ENCODE measurements at places on chromosomes 7 and 10.

DNA sequence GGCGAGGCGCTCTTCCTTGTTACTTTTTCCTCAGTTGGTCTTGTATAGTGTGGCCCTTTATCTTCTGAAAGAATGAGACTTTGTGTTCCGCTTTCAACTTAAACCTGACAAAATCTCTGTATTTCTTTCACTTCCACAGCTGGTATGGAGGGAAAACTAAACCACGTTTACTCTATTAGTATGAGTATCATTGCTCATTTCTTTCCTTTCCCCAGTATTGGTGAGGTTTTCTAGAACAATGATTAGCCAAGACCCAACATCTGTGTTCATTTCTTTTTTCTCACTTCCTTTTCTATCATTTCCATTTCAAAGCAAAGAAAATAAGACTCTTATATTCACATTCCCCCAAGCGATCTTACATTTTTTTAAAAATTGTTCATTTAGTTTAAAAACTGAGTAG, 165.3 kb downstream of the PAXIP1 start:
- DNase-seq, result no peak

GRCh38 chr7:154640266-154640865, 362.6 kb downstream of the PAXIP1 start:
- DNase-seq, result peak; percentile 38

DNA sequence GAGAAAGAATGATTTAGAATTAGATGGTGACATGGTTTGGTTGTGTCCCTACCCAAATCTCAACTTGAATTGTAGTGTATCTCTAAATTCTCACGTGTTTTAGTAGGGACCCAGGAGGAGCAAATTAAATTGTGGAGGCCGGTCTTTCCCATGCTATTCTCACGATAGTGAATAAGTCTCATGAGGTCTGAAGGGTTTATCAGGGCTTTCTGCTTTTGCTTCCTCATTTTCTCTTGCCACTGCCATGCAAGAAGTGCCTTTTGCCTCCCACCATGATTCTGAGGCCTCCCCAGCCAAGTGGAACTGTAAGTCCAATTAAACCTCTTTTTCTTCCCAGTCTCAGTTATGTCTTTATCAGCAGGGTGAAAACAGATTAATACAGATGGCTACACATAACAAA, 167.4 kb upstream of the SVIL start:
- DNase-seq, result no peak

- DNase-seq, result no peak
Observed at GRCh38 chr10:29067161-29067560, 221.7 kb upstream of the LYZL1 start.

DNA sequence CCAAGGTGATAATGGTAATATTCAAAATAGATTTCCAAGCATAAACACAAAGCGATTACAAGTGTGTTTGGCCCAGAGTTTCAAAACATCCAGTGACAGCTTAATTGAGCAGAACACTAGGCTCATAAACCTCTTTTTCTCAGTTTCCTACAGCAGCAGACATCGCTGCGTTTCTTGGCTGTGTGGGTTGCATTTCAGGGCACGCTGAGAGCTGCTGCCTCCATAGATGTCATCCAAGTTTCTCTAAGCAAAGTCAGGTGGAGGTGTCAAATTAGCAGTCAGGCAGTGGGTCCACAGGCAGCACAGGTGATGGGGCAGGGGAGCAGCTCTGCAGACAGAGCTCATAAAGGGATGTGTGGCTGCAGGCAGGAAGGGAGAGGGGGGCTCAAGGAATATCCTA, 50.5 kb upstream of the COL13A1 start:
- DNase-seq, result no peak

GRCh38 chr10:71696628-71697326, 22.8 kb downstream of the C10orf105 start:
- peak; percentile 42 for DNase-seq

DNA sequence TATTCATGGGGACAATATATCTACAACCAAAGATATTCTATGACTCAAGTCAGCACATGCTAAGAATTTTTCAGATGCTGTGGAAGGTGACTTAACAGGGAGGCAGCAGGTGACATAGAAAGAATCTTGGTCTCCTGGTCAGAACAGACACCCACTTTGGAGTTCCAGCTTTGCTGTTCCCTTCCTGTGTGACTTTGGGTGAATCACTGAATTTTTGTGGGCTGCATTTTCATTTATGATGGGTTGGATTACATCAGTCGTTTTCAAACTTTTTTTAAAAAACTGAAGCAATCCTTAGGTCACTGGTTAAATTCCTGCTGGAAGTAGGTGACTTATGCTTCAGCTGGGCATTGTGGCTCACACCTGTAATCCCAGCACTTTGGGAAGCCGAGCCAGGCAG, 24.9 kb downstream of the RGR start:
- DNase-seq, result no peak

GRCh38 chr10:96501985-96502384, 11.7 kb downstream of the TLL2 start:
- DNase-seq, result no peak

DNA sequence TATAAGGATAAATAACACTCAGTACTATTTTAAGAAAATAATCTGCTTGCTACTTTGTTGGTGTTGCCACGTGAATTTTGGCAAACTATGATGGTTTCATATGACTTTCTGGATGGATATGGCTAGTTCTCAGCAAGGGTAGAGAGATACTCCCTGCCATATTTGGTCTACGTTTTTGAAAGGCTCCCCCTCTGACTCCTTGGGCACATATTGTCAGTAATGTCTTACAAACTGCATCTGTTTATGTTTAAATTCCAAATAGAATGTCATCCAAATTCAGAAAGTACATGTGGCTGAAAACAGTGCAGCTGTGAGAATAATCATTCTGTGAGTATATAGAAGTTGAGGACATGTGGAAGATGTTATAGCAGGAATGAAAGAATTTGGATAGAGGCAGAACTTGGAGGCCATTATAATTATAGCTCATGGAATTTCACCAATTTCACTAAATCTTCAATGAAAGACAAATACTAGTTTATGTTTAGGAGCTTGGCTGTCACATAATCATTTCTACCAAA, 107.8 kb downstream of the SRI start:
- DNase-seq, result no peak

DNA sequence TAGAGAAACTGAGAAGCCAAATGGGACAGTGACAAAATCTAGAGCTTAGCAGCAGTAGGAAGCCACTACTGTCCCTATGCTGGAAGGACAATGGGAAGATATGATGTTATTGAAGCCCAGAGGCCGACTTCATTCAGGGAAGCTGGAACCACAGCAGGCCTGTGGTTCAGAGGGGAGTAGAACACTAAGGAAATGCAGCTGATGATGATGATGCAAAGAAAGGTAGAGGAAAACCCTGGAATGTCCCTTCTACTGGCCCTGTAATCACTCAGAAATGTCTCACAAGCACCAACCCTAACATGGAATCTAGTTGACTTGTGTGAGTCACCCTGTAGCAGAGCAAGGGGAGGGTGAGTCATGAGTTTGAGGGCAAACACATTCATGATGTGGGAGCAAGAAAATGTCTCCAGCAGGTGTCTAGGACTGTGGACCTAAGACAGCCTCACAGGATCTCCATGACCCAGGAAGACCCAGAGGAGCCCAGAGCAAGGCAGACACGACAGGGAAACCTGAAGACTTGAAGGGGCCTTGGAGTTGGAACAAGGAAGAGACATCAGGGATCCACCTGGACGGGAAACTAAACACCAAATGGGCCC, 37.0 kb upstream of the LRRC17 start:
- DNase-seq, result no peak

- DNase-seq, result no peak
Observed at GRCh38 chr10:121765204-121765603, 162.6 kb downstream of the ATE1 start.

DNA sequence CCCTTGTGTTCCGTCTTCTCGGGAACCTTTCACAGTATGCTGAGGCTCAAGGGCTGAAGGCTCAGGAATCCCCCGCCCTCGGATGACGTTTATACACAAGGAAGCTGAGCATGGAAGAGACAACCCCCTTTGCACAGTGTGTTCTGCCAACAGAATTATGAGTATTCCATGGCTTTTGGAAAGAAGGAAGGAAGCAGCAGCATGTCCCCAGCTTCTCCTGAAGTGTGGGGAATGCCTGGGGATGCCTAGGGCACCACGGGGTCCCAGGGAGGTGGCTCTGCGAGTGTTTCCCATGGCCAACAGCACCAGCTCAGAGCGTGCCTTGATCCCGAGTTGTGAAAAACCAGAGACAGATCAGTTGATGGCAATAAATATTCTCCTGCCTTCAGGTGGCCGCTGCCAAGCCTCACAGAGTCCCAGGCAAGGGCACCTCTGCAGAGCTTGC, 88.8 kb upstream of the DDC start:
- no peak for DNase-seq

- DNase-seq, result no peak
Observed at GRCh38 chr10:132511121-132512051, 26.2 kb upstream of the INPP5A start.

- DNase-seq, result no peak
Observed at GRCh38 chr7:110830778-110831177, 260.1 kb upstream of the LRRN3 start.

DNA sequence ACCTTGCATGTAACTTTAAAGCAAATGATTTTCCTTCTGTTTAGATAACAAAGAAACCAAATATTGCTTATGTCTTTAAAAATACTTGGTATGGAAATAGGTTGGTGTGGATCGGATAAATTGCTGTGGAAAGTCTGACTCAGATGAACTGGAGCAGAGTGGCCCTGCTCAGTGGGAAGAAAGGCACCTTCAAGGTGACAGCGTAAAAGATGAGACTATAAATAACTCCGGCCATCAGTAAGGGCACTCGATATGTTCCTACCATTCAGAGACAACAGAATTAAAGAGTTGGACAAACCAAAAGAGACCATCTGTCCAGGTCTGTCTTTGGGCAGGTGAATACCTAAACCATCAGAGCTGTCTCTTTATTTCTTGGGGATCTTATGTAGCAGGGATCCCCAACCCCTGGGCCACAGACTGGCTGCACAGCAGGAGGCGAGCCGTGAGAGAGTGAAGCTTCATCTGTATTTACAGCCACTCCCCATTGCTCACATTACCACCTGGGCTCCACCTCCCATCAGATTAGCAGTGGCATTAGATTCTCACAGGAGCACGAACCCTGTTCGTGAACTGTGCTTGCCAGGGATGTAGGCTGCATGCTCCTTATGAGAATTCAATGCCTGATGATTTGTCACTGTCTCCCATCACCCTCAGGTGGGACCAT, 357.1 kb downstream of the PRPF18 start:
- no peak for DNase-seq

- DNase-seq, result no peak
Observed at GRCh38 chr10:4214908-4215307, 429.9 kb upstream of the KLF6 start.

- DNase-seq, result no peak
Observed at GRCh38 chr7:21568762-21569161, 25.9 kb downstream of the DNAH11 start.

- no peak for DNase-seq
Observed at GRCh38 chr10:4848356-4849041, 22.5 kb downstream of the AKR1E2 start.

DNA sequence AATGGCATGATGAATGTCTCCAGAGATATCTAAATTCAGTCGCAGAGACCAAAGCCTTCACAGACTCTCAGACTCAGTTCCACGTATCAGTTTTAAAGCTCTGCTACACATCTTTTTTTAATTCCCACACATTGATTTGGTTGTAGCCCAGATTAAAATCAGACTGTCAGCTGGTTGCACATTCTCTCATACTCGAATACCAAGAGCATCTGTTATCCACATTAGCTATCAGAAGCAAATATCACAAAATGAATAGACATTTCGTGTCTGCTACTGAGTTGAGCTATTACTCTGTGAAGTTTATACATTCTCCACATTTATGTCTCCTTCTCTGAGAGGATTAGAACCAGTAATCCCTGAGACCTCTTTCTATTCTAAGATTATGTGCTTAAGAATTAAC, 229.2 kb downstream of the GPAM start:
- DNase-seq, result no peak

- no peak for DNase-seq
Observed at GRCh38 chr7:44145479-44145968, 4.4 kb upstream of the MYL7 start.

DNA sequence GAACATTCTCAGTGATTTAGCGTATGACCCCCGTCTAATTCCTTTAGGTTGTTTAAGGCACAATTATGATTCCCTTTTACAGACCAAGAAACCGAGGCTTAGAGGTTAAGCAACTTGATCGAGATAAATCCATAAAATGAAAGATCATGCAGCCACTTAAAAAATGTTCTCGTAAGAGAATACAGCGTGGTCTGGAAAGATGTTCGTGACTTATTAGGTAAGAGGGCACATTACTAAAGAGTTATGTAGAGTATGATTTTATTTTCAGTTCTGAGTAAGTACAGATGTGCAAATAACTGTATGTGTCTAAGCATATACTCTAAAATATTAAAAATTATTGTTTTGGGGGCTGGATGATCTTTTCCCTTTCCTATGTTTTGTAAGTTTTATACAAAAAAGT, 575.1 kb downstream of the PARD3 start:
- DNase-seq, result no peak

GRCh38 chr10:114384601-114385000, 19.7 kb downstream of the AFAP1L2 start:
- DNase-seq, result no peak

DNA sequence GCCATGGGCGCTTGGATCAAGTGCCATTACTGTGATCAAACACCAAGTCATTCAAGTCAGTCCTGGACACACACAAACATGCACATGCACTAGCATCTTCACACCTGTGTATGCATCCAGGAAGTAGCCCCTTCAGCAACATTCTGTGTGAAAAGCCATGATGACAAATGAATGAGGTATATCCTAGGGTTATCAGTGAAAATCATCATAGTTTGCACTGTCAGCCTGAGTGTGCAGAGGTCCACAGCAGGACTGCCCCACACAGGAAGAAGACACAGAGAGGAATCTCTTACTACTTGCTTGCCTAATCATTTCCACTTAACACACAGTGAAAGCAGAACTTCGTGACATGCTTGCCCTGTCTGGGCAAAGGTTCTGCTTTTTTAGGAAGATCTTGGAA, 184.0 kb upstream of the ADO start:
- no peak for DNase-seq

GRCh38 chr10:127119936-127120335, 76.5 kb downstream of the INSYN2A start:
- no peak for DNase-seq

- no peak for DNase-seq
Observed at GRCh38 chr7:50166997-50167965, 74.2 kb upstream of the ZPBP start.

GRCh38 chr10:30155401-30155800, 96.0 kb upstream of the JCAD start:
- peak; percentile 51 for DNase-seq

- DNase-seq, result no peak
Observed at GRCh38 chr10:128386231-128386630, 260.0 kb upstream of the MKI67 start.

GRCh38 chr10:566241-566885, 123.1 kb downstream of the DIP2C start:
- DNase-seq, result peak; percentile 90

GRCh38 chr7:90655566-90655965, 59.4 kb downstream of the CDK14 start:
- no peak for DNase-seq

- no peak for DNase-seq
Observed at GRCh38 chr10:34104829-34105572, 710.1 kb downstream of the PARD3 start.

GRCh38 chr7:1241603-1242255, 9.1 kb downstream of the UNCX start:
- DNase-seq, result no peak

GRCh38 chr7:104040666-104041065, 51.2 kb upstream of the RELN start:
- no peak for DNase-seq
